Bone marrow (tissue), 2 donors: ENCODE measurements at places on chromosomes 6 and 20.

GRCh38 chr6:31903957-31904356, 2.1 kb upstream of the ZBTB12 start:
- no peak for DNase-seq

GRCh38 chr20:59985164-59985563, 26.9 kb downstream of the CDH26 start:
- DNase-seq: no peak

GRCh38 chr6:161010418-161010817, 18.8 kb downstream of the MAP3K4 start:
- DNase-seq: no peak

DNA sequence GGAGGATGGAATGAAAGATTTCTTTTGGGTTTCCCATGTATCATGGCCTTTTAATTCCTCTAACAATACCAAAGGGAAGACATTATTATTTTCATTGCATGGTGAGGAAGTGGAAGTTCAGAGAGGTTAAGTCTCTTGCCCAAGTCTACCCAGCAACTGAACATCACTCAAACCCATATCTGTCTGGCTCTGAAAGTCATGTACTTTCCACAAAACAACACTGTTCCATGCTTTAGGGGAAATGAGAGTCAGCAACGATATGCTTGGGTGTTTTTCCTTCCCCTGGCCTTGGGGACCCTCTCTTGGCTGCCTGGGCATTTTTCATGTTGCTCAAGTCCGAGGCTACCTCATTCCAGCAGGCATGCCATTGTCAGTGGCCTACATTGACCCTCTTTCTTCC, 118.8 kb downstream of the ADTRP start:
- DNase-seq: no peak

DNA sequence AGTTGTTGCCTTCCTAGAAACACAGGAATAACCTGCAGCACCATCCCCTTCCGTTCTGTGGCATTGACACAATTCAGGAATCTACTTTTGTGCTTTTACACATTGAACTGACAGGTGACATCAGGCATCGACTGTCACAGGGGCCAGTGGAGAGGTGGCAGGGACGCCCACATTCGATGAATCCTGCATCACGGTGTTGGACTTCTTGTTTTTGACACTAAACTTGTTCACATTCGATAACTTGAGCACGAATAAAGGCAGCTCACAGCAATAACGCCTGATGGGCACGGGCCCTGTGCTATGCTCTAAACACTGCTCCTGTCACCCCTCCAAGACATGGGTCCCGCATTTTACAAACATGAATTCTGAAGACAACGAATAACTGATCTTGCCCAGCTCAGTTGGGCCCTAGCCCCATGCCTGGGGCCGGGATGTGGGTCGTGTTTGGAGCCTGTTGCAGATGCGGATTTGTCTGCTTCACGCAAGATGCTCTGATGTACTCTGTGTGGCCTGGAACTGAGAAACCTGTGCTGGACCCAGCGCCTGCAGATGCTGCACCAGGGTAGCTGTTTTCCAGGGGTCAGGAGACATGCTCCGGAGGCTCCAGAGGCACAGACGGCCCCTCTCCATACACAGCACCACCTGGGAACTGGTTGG, 75.7 kb downstream of the TTLL2 start:
- DNase-seq: no peak

GRCh38 chr6:149843051-149843633, 21.0 kb downstream of the LRP11 start:
- DNase-seq: no peak

- DNase-seq: no peak
Observed at GRCh38 chr6:41697861-41698781, 37.3 kb downstream of the TFEB start.

- DNase-seq: no peak
Observed at GRCh38 chr6:158911746-158912480, 88.1 kb downstream of the RSPH3 start.

DNA sequence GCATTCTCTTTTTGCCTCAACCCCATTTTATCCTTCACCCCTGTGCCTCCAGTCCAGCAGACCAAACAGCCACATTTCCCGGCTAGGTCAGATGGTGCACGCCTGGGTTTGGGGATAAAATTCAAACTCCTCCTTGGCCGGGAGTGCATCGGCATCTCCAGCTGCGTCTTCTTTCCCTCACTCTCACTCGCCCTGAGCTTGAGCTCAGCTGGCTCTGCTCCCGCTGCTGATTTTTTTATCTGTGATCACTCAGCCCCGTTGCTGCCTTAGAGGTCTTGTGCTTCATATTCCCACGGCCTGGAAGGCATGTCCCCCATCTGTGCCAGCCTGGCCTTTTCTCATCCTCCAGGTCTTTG, 6.8 kb upstream of the EZR start:
- no peak for DNase-seq

- DNase-seq: no peak
Observed at GRCh38 chr20:36855241-36855657, 20.7 kb upstream of the TLDC2 start.

DNA sequence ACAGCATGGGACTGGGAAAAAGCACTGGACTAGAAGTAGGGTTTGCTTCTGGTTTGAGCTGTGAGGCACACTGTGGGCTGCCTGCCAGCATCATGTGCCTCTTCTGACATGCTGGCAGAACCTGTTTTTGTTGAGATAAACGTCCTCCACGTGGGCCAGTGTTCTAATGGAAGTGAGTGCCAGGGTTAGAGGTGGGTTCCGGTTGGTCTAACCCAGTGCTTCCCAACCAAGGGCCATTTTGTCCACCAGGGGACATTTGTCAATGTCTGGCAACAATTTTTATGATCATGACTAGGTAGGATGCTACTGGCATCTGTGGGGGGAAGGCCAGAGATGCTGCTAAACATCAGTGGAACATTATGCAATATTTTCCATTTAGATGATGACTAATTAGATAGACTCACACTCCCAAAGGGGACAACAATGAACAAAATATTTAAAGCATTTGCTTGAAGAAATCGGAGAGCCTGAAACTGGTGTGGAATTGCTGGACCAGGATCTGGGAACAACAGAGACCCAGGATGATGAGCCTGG, 7.8 kb upstream of the APMAP start:
- DNase-seq: no peak

- no peak for DNase-seq
Observed at GRCh38 chr20:38757145-38757775, 9.0 kb downstream of the ACTR5 start.
